ENCODE measurements at places on chromosomes 1 and 21.

- no peak for DNase-seq
Measured at GRCh38 chr1:234409328-234409727, 36.1 kb downstream of the COA6 start.

- no peak for DNase-seq
Measured at GRCh38 chr1:158100498-158100897, 80.2 kb upstream of the CD1D start.

DNA sequence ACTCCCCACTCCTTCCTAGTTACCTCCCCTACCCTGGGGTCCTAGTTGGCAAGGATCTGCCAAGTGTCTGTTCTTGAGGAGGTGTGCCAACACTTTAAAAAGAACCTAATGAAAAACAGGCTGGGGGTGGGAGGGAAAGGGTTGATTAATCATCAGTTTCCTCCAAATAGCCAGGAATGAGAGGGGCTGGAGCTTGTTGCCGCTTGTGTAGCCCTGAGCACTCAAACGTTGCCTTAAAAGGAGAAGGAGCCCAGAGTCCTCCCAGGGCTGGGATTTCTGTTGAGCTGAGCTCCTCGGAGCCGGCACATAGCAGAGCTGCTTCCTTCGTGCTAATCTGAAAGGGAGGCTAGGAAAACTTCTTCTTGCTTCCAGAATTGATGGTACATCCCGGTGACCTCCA, 15.9 kb downstream of the SHISA4 start:
- no peak for DNase-seq

- DNase-seq = no peak
Measured at GRCh38 chr1:153539395-153540093, 1.2 kb downstream of the S100A5 start.

GRCh38 chr1:201183209-201183608, 7.4 kb upstream of the IGFN1 start:
- DNase-seq = no peak

- DNase-seq = no peak
Measured at GRCh38 chr1:57222307-57222706, 201.6 kb downstream of the DAB1 start.

- DNase-seq = no peak
Measured at GRCh38 chr1:26702680-26703038, 6.8 kb downstream of the ARID1A start.

- no peak for DNase-seq
Measured at GRCh38 chr1:87044424-87044823, 130.0 kb downstream of the HS2ST1 start.

DNA sequence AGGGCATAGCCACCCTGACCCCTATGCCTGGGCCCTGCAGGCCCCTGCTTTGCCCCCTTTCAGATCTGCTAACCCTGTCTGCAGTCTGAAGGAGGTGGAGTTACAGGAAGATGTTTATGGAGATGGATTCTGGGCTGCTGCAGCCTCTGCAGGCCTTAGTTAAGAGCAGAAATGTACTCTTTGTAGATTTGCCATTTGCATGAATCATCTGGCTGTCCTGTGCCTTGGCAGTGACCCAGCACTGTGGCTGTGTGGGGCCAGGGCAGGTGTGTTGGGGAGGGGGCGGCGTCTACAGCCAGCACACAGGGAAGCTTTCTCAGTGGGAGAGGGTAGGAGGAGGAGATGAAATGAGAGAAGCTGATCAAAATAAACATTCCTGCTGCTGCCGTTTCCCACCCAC, 867.3 kb downstream of the PLA2G4A start:
- DNase-seq = no peak

DNA sequence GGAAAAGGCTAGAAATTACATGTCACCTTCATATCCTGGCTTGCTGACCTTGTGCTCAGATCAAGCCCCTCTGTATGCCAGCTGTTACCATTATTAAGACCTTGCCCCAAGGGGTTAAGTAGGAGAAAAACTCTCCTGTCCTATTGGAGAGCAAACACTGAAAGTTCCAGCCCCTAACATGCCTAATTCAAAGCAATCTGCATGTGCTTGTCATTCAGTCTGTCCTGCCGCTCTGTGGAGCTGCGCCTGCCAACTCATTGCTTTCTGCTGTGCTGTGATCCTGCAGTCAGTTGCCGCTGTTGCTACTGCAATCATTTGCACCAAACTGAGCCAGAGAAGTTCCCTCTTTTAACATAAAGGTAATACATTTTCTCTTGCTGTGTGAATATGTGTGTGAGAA, 113.4 kb downstream of the DISP1 start:
- peak; percentile 83 for DNase-seq

GRCh38 chr1:14220324-14220723, 378.2 kb upstream of the KAZN start:
- no peak for DNase-seq
